ENCODE measurements at places on chromosomes 6 and 20. TPM values are rescaled to one million over a fixed set of nuclear protein-coding genes. Genes with fewer than 3 reads are reported as not detected.

DNA sequence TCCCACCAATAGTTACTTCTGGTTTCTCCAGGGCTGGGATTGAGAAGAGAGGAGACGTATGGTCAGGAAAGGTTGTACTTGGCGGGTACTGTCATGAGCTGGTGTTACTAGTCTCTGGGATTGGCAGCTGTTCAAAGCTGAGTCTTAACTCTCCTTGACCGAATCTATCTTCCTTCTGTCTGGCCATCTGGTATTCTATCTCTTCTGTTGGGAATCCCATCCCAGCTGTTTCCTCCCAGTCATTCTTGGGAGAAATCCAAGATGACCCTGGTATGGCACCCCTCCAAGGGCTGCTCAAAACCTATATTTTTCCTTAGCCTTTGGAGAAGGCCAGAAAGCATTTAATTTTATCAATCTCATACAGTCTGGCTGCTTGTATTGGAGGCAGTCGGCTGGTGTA, 287.0 kb upstream of the CHD6 start:
- H3K27ac ChIP-seq: no peak overlapping the region
- no peak overlapping the region for H3K4me3 ChIP-seq

DNA sequence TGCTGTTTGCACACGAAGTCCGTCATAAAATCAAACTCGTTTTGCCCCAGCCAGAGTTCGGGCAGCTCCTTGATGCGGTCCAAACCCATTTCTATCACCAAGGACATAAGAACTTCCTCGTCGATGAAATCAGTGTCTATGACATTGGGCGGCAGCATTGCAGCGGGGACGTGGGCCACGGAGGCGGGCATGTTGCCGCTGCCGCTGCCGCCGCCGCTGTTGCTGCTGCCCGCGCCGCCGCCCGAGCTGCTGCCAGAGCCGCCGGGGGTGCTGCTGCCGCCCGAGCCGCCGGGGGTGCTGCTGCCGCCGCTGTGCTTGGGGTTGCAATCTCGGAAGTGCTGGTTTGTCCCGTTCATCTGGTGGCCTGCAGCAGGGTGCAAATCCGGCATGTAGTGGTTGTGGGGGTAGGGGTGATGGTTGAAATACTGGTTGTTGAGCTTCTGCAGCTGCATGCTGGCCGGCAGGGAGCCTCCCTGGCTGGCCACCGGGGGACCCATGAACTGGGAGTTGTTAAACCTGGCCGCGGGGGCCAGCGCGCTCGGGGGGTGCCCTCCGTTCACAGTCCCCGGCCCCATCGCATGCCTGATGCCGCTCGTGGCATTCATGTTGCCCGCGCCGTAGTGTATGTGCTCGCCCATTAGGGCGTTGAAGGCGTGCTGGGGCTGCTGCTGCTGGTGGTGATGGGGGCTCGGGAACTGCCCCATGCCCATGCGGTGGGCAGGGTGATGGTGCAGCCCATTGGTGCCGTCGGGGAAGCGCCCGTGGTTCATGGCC, 1.1 kb downstream of the CITED2 start:
- H3K36me3 ChIP-seq: peaks cover 7% of the 10 kb centered on the region
- DNase-seq: peak; percentile 41
- peaks cover 52% of the 10 kb centered on the region for H3K4me1 ChIP-seq
- no peaks in the 10 kb centered on the region for H3K27me3 ChIP-seq
- H3K4me3 ChIP-seq: peak overlapping the region; percentile 98

DNA sequence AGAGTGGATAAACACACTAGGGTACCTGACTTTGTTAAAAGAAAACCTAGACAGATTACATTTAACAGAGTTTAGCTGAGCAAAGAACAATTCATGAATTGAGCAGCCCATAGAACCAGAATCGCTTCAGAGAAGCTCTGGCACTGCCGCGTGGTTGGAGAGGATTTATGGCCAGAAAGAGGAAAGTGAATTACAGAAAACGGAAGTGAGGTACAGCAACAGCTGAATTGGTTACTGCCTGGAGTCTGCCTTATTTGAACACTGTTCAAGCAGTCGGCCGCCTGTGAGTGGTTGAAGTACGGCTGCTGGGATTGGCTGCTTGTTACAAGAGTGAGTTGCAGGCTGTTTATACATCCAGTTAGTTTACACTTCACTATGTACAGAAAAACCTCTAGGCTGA, 253.8 kb upstream of the CDYL start:
- H3K4me1 ChIP-seq: no peaks in the 10 kb centered on the region
- H3K27me3 ChIP-seq: no peaks in the 10 kb centered on the region
- DNase-seq: no peak
- no peak overlapping the region for H3K27ac ChIP-seq
- H3K4me3 ChIP-seq: no peak overlapping the region
- no peaks in the 10 kb centered on the region for H3K36me3 ChIP-seq

Gene NEDD9
- 13.6 TPM for total RNA-seq

GRCh38 chr6:129211626-129212025, 328.7 kb downstream of the LAMA2 start:
- no peak overlapping the region for H3K27ac ChIP-seq
- no peaks in the 10 kb centered on the region for H3K36me3 ChIP-seq
- H3K4me3 ChIP-seq: no peak overlapping the region
- no peak for DNase-seq
- peaks cover 4% of the 10 kb centered on the region for H3K4me1 ChIP-seq

Gene C20orf141
- not detected for total RNA-seq

GRCh38 chr6:167140589-167141474, 16.9 kb downstream of the GPR31 start:
- no peak for DNase-seq
- H3K27ac ChIP-seq: peak overlapping the region; percentile 29
- no peak overlapping the region for H3K4me3 ChIP-seq
- H3K4me1 ChIP-seq: peaks cover 15% of the 10 kb centered on the region

GRCh38 chr6:149320796-149321195, 3.3 kb downstream of the TAB2 start:
- H3K27ac ChIP-seq: no peak overlapping the region
- H3K27me3 ChIP-seq: no peaks in the 10 kb centered on the region

DNA sequence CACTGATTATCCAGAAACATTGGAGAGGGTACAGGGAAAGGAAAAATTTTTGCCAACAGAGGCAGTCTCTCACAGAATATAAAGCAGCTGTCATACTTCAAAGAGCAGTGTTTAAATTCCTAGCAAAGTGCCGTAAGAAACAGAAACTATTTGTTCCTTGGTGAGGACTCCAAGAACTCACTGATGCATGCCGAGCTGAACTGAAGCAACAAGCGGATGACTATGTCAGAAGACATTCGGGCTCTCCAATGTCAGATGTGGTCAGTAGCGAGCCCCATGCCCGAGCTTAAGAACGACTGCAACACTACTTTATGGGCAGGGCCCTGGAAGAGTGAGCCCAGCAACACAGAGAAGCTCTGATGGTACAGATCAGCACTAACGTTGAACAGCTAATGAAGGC, 54.7 kb downstream of the OR2B6 start:
- no peak overlapping the region for H3K4me3 ChIP-seq
- DNase-seq: no peak
- no peaks in the 10 kb centered on the region for H3K4me1 ChIP-seq
- no peak overlapping the region for H3K27ac ChIP-seq
- H3K36me3 ChIP-seq: no peaks in the 10 kb centered on the region

GRCh38 chr20:10133532-10133931, 85.1 kb upstream of the SNAP25 start:
- DNase-seq: no peak
- peaks cover 3% of the 10 kb centered on the region for H3K4me1 ChIP-seq
- no peak overlapping the region for H3K27ac ChIP-seq

DNA sequence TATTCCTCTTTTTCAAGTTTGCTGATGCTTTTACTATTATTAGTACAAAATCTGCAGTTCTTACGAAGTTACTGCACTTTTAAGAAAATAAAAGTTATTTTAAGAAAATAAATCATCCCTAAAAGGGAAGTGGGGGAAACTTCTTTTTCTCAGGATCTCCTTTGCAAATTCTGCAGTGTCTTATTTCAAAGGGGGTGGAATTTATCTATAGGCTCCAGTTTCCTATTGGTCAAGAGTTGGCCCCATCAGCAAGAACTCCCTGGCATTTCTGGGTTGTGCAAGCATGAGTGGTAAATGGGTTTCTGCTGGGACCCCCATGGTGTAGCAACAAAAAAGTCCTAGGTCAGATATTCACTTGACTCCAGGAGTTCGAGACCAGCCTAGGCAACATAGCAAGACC, 136.3 kb upstream of the PRDM1 start:
- no peaks in the 10 kb centered on the region for H3K36me3 ChIP-seq
- H3K27ac ChIP-seq: no peak overlapping the region
- peaks cover 21% of the 10 kb centered on the region for H3K4me1 ChIP-seq
- no peak for DNase-seq
- no peak overlapping the region for H3K4me3 ChIP-seq

Measured in progenitor cell of endocrine pancreas (in vitro differentiated cells).